ENCODE measurements at places on chromosomes 6 and 20.

GRCh38 chr20:54648421-54649142 lies 173.2 kb downstream of the DOK5 start:
- DNase-seq = no peak

DNA sequence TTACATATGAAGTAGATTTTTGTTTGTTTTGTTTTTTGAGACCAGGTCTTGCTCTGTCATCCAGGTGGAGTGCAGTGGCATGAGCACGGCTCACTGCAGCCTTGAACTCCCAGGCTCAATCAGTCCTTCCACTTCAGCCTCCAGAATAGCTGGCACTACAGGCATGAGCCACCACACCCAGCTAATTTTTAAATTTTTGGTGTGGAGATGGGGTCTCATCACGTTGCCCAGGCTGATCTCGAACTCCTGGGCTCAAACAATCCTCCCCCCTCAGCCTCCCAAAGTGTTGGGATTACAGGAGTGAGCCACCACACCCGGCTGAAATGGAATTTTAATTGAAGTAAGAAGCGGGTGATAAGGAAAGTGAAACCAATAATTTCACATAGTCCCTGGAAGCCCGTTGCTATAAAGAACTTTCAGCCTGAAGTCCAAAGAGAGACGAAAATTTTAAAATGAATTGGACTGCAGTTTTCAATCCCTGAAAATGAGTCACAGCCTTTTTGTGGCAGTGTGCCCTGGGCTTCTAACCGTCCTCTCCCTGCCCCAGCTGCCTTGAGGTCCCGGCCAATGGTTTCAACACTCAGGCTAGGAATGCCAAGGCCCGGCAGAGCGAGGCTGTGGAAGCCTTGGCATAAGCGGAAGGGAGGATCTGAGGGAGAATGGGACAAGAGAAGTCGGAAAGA lies 757 bp downstream of the RAET1E start:
- no peak for DNase-seq

- no peak for DNase-seq
These were observed 2.6 kb downstream of the TRAF3IP2 start for GRCh38 chr6:111603040-111603439.

- no peak for DNase-seq
These were observed 6.0 kb upstream of the PTK7 start for GRCh38 chr6:43070028-43070632.

- no peak for DNase-seq
These were observed 51.3 kb downstream of the DAAM2 start for GRCh38 chr6:39843305-39844020.

DNA sequence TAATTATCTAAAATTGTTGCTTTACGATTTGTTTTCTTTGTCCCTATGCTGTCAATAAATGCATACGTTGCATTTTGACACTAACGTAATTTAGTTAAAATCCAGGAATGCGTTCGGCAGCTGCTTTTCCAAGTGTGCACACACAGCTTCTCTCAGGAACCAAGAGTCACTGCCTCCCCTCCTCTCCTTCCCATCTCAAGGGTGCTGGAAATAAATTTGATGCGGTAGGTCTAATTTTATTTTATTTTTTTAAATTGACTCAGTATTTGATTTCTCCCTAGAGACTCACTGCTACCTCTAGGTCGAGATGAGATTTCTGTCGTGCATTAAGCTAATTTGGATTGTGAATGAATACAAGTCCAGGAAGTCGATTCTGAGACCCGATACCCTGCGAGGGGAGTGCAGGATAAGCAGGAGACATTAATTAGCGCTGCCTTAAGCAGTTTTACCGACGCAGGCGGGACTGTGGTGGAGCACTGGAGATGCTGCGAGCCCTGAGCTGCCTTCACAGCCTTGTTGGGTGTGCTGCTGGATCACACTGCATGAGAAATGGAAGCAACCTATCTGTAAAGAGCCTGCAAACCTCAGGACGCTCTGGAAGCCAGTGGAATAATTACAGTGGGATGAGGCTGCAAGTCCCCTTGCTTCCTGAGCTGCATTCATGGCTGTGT lies 381.2 kb downstream of the C6orf118 start:
- no peak for DNase-seq

GRCh38 chr6:15524861-15525401 lies 137.9 kb downstream of the DTNBP1 start:
- no peak for DNase-seq
